Bone marrow (tissue), 2 donors: ENCODE measurements at places on chromosomes 12 and 14.

GRCh38 chr12:68237619-68238018, 12.0 kb upstream of the IL26 start:
- no peak for DNase-seq

DNA sequence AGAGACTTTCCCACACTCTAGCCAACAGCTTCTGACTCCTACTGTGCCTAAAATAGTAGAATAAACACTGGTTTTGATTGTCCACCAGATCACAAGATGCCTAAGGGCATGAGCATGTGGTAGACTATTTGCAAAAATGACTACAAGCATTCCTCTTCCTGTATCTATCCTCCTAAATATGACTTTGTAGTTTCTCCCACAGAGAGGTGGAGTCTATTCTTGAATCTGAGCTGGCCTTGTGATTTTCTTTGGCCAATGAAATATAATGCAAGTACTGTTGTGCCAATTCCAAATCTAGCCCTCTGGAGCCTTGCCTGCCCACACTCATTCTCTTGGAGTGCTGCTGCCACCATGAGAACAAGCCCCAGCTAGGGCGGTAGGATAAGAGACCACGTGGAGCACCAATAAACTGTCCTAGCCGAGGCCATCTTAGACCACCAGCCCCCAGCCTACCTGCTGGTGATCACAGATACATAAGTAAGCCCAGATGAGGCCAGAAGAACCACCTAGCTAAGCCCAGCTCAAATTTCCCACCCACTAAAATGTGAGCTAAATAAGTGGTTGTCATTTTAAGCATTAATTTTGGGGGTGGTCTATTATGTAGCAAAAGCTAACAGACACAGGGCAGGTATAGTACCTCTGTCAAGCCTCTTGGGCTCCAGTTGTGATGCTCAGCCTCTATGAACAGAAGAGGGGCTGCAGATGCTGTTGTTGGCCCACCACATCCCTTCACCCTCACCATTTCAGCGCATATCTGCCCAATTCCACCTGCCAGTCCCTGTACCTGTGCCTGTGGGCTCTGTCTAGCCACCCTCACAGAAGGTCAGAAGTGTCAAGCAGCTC, 17.9 kb downstream of the ZFP36L1 start:
- no peak for DNase-seq

DNA sequence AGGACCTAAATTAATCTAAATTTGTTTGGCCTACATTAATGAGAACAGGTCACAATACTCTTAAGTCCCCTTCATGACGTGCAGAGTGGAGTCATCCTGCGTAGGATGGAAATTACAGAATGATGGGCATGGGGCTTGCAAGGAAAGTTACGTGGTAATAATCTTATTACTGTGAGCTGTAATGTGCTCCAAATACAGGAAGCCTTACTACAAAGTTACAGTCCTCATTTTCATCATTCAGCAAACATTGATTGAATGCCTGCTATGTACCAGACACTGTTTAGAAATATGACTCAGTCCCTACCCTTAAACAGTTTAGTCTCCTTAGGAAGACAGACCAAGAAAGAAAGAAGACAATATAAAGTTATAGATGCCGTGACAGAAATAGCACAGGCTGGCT, 9.4 kb downstream of the HIGD1C start:
- DNase-seq: no peak

GRCh38 chr12:67524861-67525616, 123.5 kb upstream of the DYRK2 start:
- no peak for DNase-seq

- no peak for DNase-seq
Observed at GRCh38 chr12:124111006-124111405, 138.0 kb downstream of the ZNF664 start.

- DNase-seq: no peak
Observed at GRCh38 chr12:68119724-68120211, 39.8 kb downstream of the IFNG start.

- no peak for DNase-seq
Observed at GRCh38 chr14:21098076-21098891, at the start of gene ZNF219. Gene ZNF219, minus strand, starts transcription at chr14:21098655. Its CDS starts 5,064 bp downstream, at chr14:21093591.

DNA sequence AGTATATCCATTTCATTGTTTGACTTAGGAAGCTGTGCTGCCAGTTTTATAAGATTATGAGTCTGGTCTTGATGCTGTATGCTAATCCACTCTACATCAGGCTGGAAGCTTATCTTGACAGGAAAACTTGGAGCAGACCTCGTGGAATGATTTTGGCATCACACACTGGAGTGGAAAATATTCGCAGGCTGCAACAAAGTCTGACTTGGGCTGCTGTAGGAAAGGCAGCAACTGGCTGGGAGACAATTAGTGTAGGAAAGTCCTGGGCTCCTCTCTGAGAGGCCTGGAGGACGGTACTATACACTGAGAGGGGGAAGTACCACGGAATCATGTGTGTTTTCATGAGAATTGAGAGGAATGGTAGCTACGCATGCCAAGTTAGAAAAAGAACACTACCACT, 383.7 kb downstream of the ETNK1 start:
- no peak for DNase-seq
